Lower leg skin (tissue), 4 donors: ENCODE measurements at places on chromosomes 2 and 18.
A peak's percentile ranks its signal among the peaks of the same experiment; 100 is the strongest.

GRCh38 chr2:230909841-230910545 is 15.0 kb downstream of the GPR55 start:
- no peak for DNase-seq

GRCh38 chr2:230494980-230495379 is 79.0 kb downstream of the SP100 start:
- no peak for DNase-seq

- no peak for DNase-seq
Measured at GRCh38 chr18:79644666-79645057, 34.9 kb upstream of the CTDP1 start.

DNA sequence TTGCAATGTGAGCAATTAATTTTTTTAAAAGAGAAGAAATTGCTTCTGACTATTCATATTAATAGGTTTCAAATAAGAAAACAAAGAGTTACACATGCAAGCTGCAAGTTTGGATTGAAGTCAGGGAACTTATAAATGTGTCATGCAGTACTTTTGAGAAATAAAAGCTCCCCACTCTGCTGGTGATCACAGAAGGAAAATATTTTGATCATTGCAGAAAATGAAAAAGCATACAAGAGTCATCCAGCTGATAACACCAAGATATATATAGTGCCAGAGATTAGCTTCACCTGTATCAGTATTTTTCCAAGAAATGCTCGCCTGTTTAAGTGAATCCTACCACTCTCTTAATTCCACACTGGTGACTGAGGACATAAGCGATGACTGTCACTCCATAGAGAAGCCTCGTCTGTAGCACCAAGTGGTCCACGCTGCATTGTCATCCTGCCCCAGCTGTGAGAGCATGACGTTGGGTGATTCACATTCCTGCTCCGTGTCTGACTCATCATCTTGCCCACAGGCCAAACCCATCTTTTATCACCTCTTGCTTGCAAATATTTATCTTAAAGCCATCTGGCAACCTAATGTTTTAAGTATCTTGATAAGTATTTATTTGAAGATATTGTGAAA is 178.0 kb downstream of the ASXL3 start:
- DNase-seq, result no peak

DNA sequence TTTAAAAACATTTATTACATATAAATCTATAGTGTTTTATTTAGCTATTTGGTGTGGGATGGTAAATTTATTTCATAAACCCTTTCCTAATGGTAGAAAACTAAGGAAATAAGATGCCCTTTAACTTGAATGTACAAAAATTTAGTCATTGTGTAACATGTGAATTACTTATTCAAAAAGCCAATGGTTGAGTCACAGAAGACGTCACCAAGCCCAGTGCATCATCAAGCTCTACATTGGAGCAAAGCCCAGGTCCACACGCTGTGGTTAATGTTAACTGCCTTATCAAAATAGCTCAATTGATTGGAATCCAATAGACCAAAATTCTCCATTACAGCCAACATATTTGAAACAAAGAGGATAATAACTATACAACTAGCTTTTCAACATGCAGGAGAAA is 145.5 kb upstream of the LYPD1 start:
- DNase-seq, result no peak

GRCh38 chr2:22855081-22855480 is 529.9 kb upstream of the KLHL29 start:
- DNase-seq, result no peak

GRCh38 chr2:84102274-84102673 is 356.8 kb downstream of the SUCLG1 start:
- no peak for DNase-seq

DNA sequence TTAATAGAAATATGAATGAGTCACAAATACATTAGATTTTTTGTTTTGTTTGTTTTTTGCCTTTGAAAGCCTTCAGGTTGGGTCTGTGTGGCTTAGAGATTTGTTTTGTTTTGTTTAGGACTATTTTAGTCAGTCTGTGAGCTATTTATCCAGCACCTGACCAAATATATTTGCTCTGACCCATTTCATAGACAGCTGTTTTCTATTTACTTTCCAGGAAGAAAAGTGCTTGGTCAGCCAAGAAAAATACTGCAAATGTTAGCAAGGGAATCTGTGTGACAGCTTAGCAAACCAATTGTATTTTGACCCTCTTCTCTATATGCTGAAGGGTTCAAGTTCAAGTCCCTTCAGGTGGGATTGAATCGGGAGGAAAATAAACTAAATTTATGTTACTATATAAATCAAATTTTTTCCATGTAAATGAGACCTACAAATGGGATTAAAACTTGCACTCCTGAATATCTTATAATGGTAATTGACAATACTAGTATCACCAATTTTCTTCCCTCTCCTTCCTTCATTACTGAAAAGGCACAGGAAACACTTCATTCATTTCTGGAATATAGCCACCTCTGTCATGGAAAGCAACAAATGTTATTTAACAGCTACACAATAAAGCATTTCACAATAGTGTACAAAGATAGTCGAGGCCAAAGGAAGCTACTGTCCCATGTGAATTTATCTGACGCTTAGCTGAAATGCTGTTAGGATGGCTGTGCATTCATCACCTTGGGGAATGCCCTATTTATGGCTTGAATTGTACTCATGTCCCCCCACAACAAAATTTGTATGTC is 23.1 kb upstream of the KLF7 start:
- no peak for DNase-seq

DNA sequence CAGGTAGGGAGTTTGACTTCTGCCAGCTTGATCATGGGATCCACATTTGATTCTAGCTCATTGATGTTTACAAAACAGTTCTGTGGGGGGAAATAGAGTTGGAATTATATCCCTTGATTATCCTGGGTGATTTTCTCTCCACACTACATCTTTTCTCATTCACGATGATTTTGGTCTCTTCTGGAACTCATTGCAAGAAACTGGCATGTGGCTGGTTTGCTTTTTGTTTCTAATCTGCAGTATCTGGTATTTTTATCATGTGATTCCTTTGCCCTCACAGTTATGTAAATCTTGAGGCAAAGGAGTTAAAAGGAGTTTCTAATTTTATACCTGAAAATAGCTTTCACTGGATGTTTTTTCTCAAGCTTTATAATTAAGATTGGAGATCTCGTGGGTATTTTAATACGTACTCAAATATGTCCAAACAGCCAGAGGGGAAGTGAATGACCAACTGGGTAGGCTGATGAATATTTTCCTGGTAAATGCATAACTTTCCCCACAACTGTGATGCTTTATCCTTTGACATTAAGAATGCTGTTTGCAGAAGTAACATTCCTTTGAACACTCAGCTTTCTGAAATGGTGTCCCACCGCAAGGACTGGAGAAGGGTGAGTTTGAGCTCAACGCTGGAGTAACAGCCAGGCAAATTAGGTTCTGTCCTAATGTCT is 502.9 kb upstream of the ZEB2 start:
- DNase-seq, result no peak

DNA sequence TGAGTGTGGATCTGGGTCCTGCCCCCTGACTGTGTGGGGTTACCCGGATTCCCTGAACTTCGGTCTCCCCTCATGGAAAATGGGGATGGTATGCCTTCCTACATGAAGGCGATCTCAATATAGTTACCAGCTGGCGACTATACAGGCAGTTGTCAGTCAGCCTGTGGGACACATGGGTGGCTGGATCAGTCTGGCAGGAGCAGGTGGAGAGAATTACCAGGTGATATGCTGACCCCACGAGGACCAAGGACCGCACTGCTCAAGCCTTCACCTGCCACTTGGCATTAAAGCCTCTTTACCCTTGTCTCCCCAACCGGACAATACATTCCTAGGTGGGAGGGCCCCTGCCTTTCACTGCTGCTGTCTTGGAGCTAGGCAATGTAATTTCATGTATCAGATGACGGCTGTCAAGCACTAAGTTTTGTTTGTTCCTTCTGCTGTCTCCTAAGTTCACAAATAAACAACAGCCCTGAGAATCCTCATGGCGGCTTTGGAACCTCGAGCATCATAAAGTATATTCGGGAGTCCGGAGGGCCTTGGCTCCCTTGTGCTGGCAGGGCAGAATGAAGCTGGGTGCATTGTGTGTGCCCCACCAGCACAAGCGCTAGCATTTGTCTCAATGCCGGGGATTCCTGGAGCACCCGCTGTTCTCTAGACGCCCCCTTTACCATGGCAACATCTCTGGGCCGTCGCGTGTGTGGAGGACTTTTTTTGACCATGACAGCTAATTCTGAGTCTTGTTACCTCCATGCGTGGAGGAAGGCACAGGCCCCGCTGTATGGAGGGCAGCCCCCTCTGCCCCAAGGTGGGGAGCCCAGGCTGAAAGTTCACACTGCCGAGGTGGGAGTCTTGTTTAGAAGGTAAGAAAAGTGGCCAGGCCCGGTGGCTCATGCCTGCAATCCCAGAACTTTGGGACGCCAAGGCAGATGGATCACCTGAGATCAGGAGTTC is 48.6 kb downstream of the PDCL3 start:
- peak; percentile 65 for DNase-seq

DNA sequence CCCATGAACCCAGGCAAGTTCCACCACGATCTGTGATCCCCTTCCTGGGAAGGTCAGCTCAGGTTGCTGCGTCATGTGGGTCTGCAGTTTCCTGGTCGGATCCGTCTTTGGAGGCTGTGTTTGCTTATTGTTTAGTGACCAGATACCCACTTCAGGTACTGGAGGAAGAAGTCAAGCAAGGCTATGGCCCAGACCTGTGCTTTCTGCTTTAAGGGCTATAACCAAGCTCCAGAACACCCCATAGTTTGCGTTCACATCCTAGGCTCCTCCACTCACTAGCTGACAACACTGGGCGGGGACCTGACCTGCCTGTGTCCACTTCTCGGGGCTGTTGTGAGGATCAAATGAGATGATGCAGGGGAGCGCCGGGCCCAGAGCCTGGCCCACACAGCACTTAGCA is 44.0 kb downstream of the MAL start:
- no peak for DNase-seq

DNA sequence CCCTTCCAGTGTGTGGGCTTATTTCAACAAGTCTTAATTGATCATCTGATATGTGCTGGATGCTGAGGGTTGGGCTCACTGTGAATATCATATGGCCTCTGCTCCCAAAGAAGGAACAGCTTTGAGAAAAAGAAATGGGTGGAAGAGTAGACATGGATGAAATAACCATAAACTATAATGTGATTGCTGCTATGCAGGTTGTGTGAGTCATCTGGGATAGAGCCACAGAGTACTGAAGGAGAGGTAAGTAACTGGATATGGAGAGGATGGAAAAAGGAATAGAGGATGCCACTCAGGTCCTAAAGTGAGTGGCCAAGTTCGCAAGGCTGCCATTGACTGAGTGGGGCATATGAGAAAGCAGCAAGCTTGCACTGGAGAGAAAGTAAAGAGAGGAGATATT is 8.7 kb upstream of the DSG2 start:
- no peak for DNase-seq
